CD8-positive, alpha-beta memory T cell (primary cell): ENCODE measurements at places on chromosomes 12 and 14.
A peak's percentile ranks its signal among the peaks of the same experiment; 100 is the strongest.

DNA sequence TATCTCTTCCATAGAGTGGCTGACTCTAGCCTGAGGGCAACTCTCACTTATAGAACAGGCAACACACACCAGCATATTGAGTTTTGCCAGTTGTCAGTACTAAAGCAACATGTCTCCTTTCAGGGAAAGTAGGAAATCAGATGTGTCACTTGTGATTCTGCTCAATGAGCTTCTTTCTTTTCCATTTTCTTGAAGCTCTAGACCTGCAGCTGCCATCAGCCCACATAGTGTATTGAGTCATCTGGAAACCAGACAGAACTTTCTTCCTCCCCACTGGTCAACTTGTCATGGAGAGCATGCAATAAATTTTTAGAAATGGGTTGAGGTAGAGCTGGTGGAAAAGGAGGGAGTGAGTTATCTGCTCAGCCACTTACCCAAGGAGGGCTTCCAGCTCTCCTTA lies 209.0 kb upstream of the PLEKHG7 start:
- H3K36me3 ChIP-seq = no peaks in the 10 kb centered on the region
- no peak for DNase-seq
- H3K27ac ChIP-seq = no peak overlapping the region

GRCh38 chr12:110906516-110906915 lies 13.9 kb downstream of the MYL2 start:
- no peak overlapping the region for H3K27ac ChIP-seq
- DNase-seq = no peak
- no peaks in the 10 kb centered on the region for H3K36me3 ChIP-seq
- H3K27me3 ChIP-seq = no peaks in the 10 kb centered on the region

DNA sequence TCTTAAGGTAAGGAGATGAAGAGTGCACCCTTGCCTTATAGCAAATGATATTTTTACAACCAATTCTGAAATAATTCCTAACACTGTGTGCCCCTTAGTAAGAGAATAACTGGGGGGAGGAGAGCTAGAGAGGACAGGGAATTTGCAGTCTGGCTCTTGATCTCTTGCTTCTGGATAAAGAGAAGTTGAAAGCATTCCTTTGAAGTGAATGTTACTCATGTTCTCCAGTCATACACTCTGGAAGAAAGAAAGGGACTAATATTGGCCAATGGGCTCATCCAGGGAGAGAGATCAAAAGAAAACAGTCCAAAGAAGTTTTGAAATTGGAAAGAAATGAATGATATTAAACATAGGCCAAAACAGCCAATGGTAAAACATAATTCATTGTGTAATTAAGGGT lies 25.3 kb downstream of the C12orf75 start:
- no peaks in the 10 kb centered on the region for H3K4me1 ChIP-seq
- no peak overlapping the region for H3K4me3 ChIP-seq
- no peak overlapping the region for H3K27ac ChIP-seq

- H3K4me3 ChIP-seq = peak overlapping the region; percentile 73
- H3K27ac ChIP-seq = peak overlapping the region; percentile 66
- no peaks in the 10 kb centered on the region for H3K27me3 ChIP-seq
- H3K4me1 ChIP-seq = peaks cover 56% of the 10 kb centered on the region
These were observed 66.2 kb upstream of the PTGR2 start for GRCh38 chr14:73785336-73785833.
